ENCODE measurements at places on chromosomes 16 and 17.

- DNase-seq = no peak
Measured at GRCh38 chr17:32226886-32227285, 38.7 kb upstream of the RHBDL3 start.

- DNase-seq = no peak
Measured at GRCh38 chr17:35607239-35607847, 20.2 kb downstream of the AP2B1 start.

DNA sequence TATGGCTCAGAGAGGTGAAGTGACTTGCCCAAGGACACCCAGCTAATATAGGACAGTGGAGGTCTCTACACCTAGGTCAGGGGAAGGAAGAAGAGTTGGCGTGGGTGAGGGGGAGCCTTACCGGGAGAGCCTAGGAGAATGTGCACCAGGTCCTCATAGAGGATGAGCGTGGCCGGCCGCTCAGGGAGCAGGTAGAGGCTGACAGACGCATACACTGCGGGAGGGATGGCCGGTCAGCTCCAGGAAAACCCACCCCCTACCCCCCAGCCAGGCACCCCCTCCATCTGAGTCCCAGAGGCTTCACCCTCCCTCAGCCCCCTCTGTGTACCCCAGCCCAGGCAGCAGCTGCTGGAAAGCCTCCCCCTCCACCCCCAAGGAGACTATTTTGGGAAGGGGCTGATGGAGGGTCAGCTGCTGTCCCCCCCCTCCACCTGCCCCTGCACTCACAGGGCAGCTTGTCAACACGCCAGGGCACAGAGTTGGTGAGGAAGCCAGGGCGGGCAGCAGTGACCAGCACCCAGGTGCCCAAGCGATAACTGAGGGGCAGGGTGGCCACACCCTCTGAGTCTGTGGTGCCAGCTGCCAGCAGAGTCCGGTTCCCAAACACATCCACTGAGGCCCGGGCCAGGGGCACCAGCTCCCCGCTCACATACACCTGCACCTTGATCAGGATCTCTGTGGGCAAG, 4.1 kb downstream of the FAM171A2 start:
- no peak for DNase-seq

GRCh38 chr17:31158746-31159377, 64.1 kb downstream of the NF1 start:
- no peak for DNase-seq

GRCh38 chr16:48870141-48870540, 260.2 kb upstream of the N4BP1 start:
- DNase-seq = no peak

DNA sequence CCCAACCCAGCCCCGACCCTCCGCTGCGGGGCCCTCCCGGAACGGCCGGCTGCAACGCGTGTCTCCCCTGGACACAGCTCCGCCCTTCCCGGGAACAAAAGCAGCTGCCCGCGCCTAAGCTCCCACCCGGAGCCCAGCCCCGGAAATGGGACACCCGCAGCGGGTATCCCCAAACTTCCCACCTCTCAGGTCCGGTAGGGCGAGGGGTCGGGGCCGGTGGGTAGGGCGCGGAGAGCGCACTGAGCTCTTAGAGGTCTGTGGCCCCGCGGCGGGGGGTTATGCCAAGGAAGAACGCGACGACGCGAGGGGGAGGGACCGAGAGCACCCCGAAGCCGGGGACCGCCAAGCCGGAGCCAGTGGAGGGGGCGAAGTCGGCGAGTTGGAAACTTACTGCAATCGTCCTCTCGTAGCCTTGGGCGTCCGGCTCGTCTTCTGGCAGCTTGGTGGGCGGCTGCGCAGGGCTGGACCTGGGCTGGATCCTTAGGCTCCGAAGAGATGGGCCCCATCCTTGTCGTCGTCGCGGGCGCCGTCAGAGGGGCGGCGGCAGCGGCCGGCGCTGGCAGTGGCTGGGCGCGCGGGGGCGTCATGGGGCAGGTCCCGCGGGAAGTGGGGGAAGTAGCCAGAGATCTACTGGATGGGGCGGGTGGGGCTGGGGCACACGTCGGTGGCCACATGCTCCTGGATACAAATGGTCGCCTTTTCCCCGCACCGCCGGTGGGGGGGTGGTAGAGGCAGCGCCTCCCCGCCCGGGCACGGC, 6.9 kb downstream of the USP6 start:
- no peak for DNase-seq

DNA sequence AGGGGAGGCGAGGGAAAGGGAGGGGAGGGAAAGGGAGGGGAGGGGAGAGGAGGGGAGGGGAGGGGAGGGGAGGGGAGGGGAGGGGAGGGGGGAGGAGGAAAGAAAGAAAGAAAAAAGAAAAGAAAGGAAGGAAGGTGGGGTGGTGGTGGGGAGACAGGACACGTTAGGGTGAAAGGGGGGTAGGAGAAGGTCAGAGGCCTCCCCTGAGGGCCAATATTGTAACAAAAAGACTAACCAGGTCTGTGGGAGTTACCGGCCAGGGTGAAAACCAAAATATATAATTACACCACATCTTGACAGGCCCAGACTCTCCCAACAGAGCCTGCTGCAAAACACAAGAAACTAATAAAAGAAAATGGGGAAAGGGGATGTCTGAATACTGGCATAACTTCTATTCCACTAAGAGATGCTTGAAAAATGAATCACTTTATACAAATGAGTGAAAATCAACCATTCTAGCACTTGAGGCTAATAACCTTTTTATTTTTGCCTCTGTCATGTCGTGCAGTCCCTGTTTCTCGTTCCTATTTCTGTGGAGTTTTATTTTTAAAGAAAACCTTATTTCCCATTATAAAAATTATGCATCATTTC, 10.0 kb downstream of the WDR45B start:
- no peak for DNase-seq

- DNase-seq = no peak
Measured at GRCh38 chr17:40092581-40092980, 7.8 kb downstream of the NR1D1 start.

GRCh38 chr17:61454381-61455323, 2.4 kb downstream of the TBX4 start:
- DNase-seq = no peak

GRCh38 chr17:39485555-39485954, 24.3 kb downstream of the CDK12 start:
- DNase-seq = no peak

DNA sequence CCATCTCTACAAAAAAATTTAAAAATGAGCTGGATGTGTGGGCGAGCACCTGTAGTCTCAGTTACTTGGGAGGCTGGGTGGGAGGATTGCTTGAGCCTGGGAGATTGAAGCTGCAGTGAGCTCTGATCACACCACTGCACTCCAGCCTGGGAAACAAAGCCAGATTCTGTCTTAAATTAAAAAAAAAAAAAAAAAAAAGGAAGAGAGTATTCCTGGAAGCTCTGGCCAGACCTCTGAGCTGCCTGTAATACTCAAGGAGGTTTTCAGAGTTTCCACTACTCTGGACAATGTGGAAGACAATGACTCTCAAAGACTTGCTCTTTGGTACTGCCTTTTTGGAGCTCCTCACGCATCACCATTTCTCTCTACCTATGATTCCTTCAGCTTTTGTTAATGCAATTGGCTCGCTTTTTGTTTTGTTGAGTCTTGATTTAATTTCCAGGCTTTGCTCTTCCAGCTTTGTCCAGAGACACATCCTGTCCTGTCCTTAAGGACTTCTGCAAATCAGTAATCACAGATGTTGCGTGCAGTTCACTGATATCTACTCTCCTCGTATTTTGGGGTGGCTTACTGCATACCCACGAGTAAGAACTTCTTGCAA, 10.8 kb downstream of the CHD9 start:
- DNase-seq = no peak

- no peak for DNase-seq
Measured at GRCh38 chr16:10895053-10895946, 18.3 kb downstream of the CIITA start.

- DNase-seq = no peak
Measured at GRCh38 chr16:57754354-57755060, 18.9 kb downstream of the KATNB1 start.

DNA sequence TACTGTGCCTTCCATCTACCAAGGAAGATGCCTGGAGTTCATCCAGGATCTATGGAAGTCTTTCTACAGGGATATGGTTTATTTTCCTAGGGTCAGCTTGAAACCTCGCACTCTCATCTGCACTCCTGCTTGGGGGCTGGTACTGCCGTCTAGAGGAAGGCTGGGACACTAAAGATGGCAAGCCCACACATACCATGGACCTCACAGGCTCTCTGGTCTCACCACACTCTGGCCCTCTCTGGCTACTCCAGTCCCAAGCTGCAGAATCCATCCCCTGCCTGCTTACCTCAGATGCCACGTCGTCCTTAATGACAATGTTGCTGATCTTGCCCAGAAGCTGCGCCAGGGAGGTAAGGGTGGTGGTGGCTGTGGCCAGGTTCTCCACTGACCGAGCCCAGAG, 2.1 kb upstream of the UNC119 start:
- DNase-seq = no peak

DNA sequence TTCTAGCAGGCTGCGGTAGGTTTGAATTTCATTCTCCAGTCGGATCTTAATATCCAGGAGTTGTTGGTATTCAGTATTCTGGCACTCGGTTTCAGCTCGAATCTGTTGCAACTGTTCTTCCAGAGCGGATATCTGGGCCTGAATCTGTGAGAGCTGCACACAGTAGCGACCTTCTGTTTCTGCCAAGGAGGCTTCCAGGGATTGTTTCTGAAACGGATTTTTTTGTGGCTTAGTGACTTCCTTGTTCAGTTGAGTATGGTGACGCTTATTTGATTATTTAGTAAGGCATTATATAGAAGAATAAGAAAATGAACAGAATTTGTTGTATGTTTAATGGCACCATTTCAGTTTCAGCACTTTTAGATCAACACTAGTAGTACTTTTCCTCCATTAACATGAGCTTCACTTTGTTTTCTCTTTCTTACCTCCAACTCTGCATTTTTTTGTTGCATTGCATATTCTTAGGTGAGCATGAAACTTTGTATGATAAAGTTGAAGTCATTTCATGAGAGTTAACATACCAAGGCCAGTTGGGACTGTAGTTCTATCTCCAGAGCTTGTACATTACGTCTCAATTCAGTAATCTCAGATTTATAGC, 2.8 kb downstream of the KRT10 start:
- no peak for DNase-seq

- DNase-seq = no peak
Measured at GRCh38 chr17:77651988-77652387, 306.5 kb upstream of the TNRC6C start.

- DNase-seq = no peak
Measured at GRCh38 chr17:72397687-72398086, 276.9 kb downstream of the SOX9 start.

DNA sequence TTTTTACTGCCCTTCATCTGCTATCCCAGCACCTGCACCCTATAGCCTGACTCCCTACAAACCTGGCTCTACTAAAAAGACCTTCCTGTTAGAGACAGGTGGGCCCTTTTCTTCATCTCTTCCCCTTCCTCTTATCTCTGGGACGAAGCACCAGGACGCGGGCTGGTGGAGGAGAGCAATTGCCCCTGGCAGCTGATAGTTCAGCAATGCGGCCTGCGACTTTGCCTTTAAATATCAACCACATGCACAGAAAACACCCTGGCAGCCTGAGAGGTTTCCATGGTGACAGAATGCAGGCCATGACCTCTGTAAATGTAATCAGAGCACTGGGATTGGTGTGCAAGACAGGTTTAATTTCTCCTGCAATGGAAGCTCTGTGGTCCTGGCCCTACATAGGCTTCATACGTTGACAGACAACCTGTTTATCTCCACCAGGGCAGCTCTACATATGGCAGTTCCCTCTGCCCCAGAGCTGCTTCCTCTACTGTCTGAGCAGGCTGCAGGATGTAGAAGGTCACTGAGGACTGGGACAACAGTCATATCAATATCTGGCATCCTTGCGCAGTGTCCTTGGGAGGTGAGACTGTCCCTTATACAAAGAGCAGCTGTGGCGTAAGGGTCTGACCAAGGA, 10.0 kb upstream of the SKAP1 start:
- DNase-seq = no peak

DNA sequence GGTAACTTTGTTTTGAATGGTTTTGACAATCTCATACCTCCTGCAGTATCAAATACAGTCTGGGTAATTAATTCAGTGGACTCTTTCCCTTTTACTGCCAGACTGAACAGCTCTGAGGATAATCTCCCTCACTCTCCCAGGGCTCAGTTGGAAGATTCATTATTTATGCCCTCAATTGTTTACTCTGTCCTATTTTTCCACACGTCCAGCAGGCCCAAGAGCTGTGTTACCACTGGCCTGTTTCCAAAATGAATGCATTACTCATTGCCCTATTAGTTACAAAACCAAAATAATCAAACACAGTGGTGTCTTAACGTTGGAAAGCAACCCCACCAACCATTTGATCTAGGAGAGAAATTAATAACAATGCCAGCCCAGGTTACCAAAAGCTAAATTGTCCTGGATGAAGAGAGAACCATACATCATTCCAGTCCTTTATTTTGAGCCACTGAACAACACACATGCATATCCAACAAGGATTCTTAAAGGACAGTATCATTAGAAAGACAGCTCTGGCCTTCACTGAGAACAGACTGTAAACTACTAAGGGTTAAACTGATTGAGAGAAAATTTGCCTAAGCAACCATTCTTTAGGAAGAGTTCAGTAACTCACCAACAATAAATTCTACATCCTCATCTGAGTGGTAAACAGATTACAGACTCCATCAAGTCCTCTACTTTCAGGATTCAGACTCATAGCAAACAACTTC, 34.5 kb downstream of the FAM222B start:
- no peak for DNase-seq

- no peak for DNase-seq
Measured at GRCh38 chr16:3842994-3843393, 37.5 kb downstream of the CREBBP start.

GRCh38 chr16:50737420-50737959, 4.4 kb upstream of the CYLD start:
- no peak for DNase-seq

DNA sequence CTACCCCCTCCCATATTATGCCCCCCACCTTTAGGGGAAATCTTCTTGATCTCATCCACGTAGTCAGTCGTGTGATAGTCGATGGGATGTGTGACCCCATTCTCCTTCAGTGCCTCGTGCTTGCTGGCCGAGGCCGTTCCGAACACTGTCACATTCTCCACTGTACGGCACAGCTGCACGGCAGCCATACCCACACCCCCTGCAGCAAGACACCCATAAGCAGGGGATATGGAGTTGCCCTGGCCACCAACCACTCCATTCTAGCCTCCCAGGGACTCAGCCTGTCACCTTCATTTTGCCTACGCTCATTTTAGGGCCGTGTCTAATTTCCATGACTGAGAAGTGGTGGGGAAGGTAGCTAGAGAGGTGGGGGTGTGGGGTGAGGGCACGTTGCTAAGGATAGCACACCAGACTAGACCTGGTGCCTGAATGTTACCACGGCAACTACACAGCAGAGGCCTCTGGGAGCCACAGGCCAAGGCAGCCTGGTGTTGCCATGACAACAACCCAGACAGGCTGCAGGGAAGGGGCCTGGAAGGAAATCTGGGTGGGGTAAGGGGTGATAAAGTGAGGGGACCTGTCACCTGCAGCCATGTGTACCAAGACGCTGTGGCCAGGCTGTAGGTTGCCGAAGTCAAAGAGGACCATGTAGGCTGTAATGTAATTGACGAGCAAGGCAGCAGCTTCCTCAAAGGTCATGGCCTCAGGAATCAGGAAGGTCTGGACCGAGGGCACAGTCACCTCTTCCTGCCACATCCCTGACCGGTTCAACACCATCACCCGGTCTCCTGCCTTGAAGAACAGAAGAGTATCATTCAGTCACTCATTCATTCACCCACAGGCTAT, 4.0 kb downstream of the VAT1 start:
- DNase-seq = no peak

- no peak for DNase-seq
Measured at GRCh38 chr17:27512031-27512430, 55.8 kb downstream of the KSR1 start.
